CD14-positive monocyte (primary cell): ENCODE measurements at places on chromosomes 13 and 19. TPM values are rescaled to one million over a fixed set of nuclear protein-coding genes. Genes with fewer than 3 reads are reported as not detected.

Gene WDR62
- polyA plus RNA-seq = not detected

DNA sequence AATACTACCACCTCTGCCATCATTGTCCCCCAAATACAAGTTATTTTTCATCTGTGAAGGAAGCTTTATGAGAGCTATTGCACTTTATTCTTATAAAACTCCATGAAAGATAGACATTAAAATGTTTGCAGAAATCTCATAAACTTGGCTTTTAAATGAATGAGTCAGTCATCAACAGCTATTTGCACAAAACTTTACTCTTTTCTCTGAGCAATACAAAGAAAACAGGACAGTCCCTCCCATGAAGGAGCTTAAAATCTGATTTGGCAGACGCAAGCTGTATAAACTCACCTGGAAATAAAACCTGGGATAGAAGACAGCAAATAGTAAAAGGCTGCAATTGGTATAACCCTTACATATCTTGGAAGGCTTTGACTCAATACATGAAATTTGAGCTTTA, 16.6 kb upstream of the RCBTB1 start:
- no peak overlapping the region for H3K4me3 ChIP-seq
- H3K36me3 ChIP-seq = no peaks in the 10 kb centered on the region
- no peak overlapping the region for H3K27ac ChIP-seq
- H3K4me1 ChIP-seq = peaks cover 4% of the 10 kb centered on the region
- no peak for DNase-seq

DNA sequence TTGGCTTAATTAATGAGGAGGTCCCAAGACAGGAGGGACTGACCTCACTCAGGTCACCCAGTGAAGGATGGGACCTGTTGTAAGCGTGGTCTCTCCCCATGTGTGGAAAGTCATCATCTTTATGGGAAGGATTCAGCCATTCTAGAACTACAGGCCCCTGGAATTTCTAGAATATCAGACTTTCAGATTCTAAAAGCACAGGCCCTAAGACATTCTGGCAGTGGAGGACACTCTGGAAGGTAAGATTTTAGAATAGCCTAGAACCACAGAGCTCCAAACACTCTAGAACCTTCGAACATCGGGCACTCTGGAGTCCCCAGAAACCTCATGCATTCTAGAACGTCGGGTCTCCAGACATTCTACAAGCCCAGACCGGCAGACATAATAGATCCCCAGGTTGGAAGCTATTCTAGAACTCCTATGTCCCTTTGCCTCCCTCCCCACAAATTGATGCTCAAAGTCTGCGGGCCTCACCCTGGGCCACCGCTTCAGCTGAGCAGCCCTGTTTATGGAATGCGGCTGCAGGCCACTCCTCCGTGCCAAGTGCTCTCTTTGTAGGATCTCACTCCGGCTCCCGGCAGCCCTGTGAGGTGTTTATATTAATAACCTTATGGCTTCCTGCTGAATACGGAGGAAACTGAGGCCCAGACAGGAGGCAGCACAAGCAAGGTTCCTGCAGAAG, 1.9 kb upstream of the KLK15 start:
- H3K4me3 ChIP-seq = peak overlapping the region; percentile 77
- H3K4me1 ChIP-seq = peaks cover 11% of the 10 kb centered on the region
- DNase-seq = no peak
- H3K27me3 ChIP-seq = peaks cover 12% of the 10 kb centered on the region

GRCh38 chr13:105428811-105429210, 1106.7 kb downstream of the EFNB2 start:
- no peak overlapping the region for H3K27ac ChIP-seq
- H3K27me3 ChIP-seq = no peaks in the 10 kb centered on the region
- no peak for DNase-seq
- no peaks in the 10 kb centered on the region for H3K36me3 ChIP-seq
- H3K4me1 ChIP-seq = no peaks in the 10 kb centered on the region
- H3K4me3 ChIP-seq = no peak overlapping the region

GRCh38 chr19:50607874-50608785, 31.6 kb downstream of the SYT3 start:
- no peaks in the 10 kb centered on the region for H3K27me3 ChIP-seq
- H3K27ac ChIP-seq = no peak overlapping the region
- DNase-seq = peak; percentile 42
- no peaks in the 10 kb centered on the region for H3K36me3 ChIP-seq

DNA sequence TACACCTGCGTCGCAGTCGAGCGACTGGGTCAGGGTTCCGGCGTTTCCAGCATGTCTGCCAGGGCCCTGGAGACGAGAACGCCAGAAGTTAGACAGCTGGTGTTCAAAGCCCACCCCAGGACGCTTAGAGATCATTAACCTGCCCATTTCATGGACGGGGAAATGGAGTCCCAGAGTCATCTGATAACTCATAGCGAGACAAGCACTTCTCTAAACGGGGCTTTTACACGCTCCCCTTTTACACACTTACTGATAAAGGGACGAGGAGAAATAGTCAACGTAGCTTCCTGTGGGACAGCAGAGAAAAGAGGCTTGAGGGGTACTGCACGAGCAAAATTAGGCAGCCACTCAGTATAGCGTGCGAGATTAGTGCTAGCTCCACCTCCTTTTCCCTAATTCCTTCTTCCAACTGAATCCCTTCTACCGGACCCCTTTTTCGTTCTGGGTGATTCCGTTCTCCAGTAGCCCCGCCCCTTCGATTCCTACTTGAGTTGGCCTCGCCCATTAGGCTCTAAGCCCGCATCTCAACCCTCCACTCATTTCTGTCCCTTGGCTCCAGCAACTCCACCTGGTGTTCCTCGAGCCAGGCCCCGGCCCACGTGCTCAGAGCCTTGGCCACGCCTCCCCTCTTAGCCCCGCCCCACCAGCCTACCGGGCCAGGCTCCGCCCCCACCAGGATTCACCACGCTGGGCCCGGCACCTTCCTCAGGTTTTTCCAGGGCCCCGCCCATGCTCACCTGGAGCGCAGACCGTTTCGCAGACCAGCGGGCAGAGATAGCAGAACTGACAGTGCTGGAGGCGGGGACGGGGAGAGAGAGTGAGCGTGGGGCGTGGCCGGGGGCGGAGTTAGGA, 3.7 kb downstream of the HRC start:
- H3K4me3 ChIP-seq = peak overlapping the region; percentile 9
- H3K4me1 ChIP-seq = peaks cover 34% of the 10 kb centered on the region
- no peak overlapping the region for H3K27ac ChIP-seq
- peaks cover 67% of the 10 kb centered on the region for H3K27me3 ChIP-seq
- DNase-seq = no peak
